Aortic smooth muscle cell (primary cell): ENCODE measurements at places on chromosomes 2 and 18. TPM values are rescaled to one million over a fixed set of nuclear protein-coding genes. Genes with fewer than 3 reads are reported as not detected.

Gene ITGAV
- total RNA-seq, result 99.5 and 144 TPM in 2 replicates

Gene CNDP1
- 0.06 TPM in 1 of 2 replicates, not detected in the other for total RNA-seq

Gene B4GALT6
- total RNA-seq, result 0.92 and 2.0 TPM in 2 replicates

Gene ESPNL
- total RNA-seq, result 0.06 and 0.40 TPM in 2 replicates

Gene TYMS
- 26.3 and 27.6 TPM in 2 replicates for total RNA-seq

Gene RSAD2
- total RNA-seq, result 0.40 and 0.99 TPM in 2 replicates

Gene ANKRD12
- 29.3 and 41.5 TPM in 2 replicates for total RNA-seq

Gene ITPRIPL1
- 0.26 and 0.75 TPM in 2 replicates for total RNA-seq

Gene GNAL
- total RNA-seq, result 0.31 and 0.92 TPM in 2 replicates

Gene FAP
- 91.9 and 141 TPM in 2 replicates for total RNA-seq

Gene FTCDNL1
- total RNA-seq, result 0.37 and 0.53 TPM in 2 replicates

Gene SLC66A3
- total RNA-seq, result 42.0 and 42.8 TPM in 2 replicates

Gene MYCN
- not detected in 2 replicates for total RNA-seq

Gene RGPD3
- 0.12 and 0.13 TPM in 2 replicates for total RNA-seq

Gene HOXD8
- 0.06 TPM in 1 of 2 replicates, not detected in the other for total RNA-seq

Gene EIPR1
- total RNA-seq, result 26.8 and 35.9 TPM in 2 replicates

Gene NAT8
- total RNA-seq, result not detected in 2 replicates

Gene CDC42EP3
- total RNA-seq, result 4.5 and 8.9 TPM in 2 replicates

Gene ADAM23
- total RNA-seq, result 4.6 and 7.7 TPM in 2 replicates

Gene REG3G
- not detected in 2 replicates for total RNA-seq

Gene CHRNG
- not detected in 2 replicates for total RNA-seq

Gene HAAO
- total RNA-seq, result 0.53 and 1.1 TPM in 2 replicates

Gene GALNT14
- total RNA-seq, result 0.26 and 0.31 TPM in 2 replicates

Gene LBX2
- total RNA-seq, result 1.6 and 2.2 TPM in 2 replicates

Gene KIAA2012
- total RNA-seq, result under 0.01 TPM in 1 of 2 replicates, not detected in the other

Gene EVX2
- total RNA-seq, result not detected in 2 replicates

Gene TLX2
- 0.06 TPM in 1 of 2 replicates, not detected in the other for total RNA-seq

Gene MAL
- not detected in 2 replicates for total RNA-seq

Gene ACMSD
- not detected in 2 replicates for total RNA-seq

Gene MATN3
- total RNA-seq, result 0.26 and 0.44 TPM in 2 replicates

Gene GKN1
- not detected in 2 replicates for total RNA-seq
